Cortex of kidney (tissue), 1 donor: ENCODE measurements at places on chromosomes 12 and 14.

DNA sequence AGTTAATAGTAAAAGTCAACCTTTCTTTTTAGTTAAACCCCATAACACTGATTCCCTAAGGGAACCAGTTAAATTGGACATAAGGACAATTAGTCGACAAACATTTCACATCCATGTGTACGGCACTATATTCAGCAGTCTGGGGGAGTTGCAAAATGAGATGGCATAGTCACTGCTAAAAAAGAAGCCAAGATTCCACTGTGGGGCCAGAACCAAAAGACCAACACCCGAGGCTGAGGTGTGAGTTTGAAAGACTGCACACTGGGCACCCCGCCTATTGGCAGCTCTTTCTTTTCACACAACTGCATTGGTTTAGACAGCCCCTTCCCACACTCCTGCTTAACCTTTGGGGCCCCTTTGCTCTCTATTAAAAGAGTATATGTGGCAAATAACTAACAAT is 16.7 kb downstream of the SETD3 start:
- DNase-seq: no peak

- DNase-seq: no peak
Measured at GRCh38 chr12:92341065-92341668, 195.5 kb upstream of the BTG1 start.

- no peak for DNase-seq
Measured at GRCh38 chr12:6171409-6172015, 28.7 kb upstream of the CD9 start.

GRCh38 chr12:131137836-131138637 is 184.3 kb downstream of the ADGRD1 start:
- DNase-seq: no peak

DNA sequence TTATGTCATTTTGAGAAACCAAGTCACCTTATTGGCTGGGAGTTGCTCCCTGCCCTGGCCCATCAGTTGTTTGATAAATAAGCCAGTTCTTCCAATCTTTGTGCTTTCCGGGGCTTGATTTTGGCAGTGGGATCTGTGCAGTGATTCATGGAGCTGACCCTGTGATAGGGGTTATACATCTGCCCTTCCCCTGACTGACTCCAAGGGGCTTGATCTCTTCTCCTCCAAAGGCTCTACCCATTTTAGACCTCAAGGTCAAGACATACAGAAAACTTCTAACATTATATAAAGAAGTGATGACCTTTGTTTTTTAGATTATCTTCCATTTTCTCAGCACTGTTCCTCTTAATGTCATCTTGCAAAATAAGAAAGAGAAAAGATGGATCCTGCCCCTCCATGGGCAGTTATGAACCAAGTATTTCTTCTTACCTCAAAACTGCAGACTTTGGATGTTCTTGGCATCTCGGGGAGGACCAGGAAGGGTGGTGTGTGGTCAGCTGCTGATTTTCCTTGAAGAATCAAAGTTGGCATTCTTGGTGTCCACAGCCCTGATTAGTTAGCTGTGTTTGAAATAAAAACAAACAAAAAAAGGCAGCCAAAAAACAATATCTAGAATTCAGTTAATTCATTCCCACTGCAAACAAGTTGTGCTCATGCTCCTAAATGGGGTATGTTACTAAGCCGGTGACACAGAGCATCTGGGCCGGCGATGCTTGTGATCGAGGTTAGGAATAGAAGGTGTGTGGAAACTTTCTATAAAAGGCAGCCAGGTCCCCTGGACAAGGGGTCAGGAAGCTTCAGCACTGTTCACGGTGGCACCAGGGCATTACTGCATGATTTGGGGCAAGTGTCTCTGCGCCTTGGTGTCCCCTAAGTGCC is 120.2 kb downstream of the SAMD4A start:
- DNase-seq: no peak

GRCh38 chr12:59268295-59268809 is 327.5 kb upstream of the SLC16A7 start:
- DNase-seq: no peak

- no peak for DNase-seq
Measured at GRCh38 chr12:52832451-52832850, 1.7 kb downstream of the KRT79 start.

GRCh38 chr14:52266179-52266578 is 1.3 kb upstream of the PTGDR start:
- DNase-seq: no peak

- no peak for DNase-seq
Measured at GRCh38 chr14:30214014-30214413, 286.4 kb upstream of the PRKD1 start.
